ENCODE measurements at places on chromosomes 3 and 15.

GRCh38 chr3:71951361-71951760, 166.4 kb upstream of the PROK2 start:
- no peak for DNase-seq

DNA sequence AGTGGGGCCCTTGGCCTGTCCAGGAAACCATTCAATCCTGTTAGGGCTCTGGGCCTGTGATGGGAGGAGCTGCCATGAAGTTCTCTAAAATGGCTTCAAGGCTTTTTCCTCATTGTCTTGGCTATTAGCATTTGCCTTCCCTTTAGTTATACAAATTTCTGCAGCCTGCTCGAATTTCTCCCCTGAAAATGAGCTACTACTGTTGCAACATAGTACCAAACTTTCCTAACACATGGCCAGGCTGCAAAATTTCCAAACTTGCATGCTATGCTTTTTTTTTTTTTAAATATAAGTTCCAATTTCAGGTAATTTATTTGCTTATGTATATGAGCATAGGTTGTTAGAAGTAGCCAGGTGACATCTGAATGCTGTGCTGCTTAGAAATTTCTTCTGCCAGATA, 560.8 kb upstream of the TBL1XR1 start:
- DNase-seq, result no peak

DNA sequence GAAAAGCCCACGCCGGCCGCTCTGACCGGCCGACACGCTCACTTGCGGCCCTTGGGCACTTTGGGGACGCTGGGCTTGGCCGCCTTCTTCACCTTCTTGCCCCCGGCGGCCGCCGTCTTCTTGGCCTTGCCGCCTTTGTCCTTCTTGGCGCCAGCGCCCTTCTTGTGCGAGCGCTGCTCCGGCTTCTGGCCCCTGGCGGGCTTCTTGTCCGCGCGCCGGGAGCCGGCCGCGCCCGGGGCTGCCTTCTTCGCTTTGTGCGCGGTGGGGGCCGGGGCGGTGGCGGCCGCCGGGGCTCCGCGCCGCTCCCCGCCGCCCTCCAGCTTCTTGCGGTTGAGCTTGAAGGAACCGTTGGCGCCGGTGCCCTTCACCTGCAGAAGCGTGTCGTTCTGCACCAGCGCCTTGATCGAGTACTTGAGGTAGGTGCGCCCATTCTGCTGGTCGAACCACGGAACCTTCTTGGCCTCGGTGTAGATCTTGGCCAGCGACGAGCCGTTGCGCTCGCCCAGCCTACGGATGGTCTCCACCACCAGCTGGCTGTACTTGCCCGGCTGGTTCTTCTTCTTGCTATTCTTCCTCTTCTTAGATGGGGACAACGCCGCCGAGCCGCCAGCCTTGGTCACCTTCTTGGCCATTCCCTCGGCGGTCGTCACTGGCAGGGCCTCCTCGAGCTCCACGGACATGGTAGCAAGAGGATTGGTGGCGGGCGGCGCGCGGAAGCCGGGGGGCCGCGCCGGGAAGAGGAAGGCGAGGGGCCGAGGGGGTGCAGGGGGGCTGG, 36.7 kb downstream of the HMCES start:
- DNase-seq, result no peak

DNA sequence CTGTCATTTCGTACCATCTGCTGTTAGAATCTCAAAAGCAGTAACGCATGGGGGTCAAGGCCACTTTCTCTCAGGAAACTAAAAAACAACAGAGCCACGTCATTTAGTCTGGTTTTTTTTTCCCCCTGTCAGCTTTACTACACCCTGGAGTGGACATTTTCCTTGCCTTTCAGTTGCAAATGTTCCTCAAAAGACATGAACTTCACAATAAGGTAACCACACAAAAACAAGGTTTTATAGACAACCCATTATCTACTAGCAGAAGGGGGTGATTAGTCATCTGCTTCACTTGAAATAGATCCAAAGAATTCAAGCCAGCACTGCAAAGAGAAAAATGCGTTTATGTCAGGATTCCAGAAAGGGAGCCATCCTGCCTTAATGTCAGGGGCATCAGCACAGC, 171.8 kb upstream of the CDIN1 start:
- no peak for DNase-seq

DNA sequence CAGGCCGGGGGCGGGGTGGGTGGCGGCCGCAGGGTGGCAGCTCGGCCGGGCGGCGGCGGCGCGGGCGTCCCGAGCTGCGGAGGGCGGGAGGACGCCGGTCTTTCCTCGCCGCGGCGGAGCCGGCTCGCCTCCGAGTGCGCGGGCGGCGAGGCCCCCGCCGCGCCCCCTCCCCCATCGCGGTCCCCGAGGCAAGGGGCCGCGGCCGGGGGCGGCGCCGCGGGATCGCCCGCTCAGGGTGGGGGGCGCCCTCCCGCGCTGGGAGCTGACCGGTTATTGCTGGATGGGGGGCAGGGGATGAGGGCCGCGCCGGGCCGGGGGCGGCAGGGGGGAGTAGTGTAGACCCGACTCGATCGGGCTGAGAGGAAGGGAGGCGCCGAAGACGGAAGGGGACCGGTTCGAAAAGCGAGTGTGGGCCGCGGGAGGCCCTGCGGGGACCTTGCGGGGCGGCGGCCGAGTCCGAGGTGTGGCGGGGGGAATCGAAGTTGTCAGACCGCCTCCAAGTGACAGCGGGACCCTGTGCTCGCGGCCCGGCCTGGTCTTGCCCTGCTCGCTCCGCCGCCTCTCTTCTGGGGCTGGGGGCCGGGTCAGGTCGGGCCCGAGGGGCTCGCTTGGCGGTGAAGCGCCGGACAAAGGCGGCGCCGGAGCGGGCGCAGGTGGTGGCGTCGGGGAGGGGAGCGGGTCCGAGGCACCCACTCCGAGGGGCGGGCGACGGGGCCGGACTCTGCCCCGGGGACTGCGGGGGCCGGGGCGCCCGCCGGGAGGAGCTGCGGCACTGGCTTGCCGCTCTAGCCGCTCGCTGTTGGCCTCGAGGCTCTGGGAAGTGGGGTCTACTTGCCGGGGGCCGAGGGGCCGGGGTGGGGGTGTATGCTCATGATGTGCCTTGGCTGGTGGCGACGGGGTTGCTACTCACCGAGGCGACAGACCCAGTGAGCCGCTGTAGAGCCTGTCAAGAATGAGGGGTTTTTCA, 1.1 kb downstream of the BAHD1 start:
- no peak for DNase-seq

GRCh38 chr15:43775411-43775965, 1.3 kb downstream of the ELL3 start:
- DNase-seq, result peak; percentile 26

DNA sequence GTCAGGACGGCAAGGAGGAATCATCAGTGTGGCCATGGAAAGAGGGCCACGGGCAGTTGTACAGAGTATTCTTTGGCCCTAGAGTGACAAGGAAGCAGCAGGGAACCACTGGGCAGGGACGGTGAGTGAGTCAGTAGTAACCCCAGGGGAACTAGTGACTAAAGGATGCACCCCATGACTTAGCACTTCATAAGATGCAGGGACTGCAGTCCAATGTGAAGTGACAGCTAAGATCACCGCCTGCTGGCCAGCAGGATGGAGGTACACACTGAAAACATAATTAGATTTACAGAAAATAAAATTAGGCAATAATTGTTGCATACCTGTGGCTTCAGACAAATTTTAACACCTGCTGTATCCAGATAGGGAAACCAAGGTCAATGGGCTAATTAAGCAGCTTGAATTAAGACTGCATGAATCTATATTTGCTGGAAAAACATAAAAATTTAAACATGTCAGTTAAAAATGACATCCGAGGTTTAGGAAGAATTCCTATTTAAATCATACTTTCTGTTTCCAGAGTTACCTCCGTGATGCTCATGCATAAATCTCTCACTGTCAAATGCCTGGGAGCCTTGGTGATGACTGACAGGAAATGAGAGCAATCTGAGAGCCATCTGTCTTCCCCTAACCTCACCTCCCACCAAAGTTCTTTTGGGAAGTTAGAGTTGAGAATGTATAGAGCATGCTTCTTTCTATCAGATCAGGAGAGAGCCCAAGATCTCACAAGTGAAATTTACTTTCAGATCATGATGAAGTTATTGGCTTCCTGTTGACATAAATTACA, 56.5 kb downstream of the DCLK3 start:
- DNase-seq, result no peak

DNA sequence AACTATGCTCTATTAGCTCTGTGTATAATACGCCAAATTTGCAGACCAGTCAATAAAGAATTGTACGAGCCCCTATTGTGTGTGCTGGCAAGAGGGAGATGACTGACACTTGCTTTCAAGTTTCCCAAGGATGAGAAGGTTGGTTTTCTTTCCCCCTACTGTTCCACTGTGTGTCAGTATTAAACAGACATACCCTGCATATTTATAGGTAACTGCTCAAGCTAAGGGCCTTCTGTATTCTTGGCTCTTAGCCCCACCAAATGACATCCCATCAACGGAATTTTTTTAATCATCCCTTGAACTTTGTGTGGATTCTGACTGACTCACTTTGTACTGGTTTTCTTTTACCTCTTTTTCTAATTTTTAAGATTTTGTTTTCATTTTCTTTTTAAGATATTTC, 60.6 kb upstream of the GYG1 start:
- peak; percentile 85 for DNase-seq

GRCh38 chr3:52670621-52671521, 14.8 kb downstream of the PBRM1 start:
- peak; percentile 99 for DNase-seq

- DNase-seq, result no peak
Measured at GRCh38 chr3:129058441-129059200, 2.0 kb upstream of the GP9 start.

DNA sequence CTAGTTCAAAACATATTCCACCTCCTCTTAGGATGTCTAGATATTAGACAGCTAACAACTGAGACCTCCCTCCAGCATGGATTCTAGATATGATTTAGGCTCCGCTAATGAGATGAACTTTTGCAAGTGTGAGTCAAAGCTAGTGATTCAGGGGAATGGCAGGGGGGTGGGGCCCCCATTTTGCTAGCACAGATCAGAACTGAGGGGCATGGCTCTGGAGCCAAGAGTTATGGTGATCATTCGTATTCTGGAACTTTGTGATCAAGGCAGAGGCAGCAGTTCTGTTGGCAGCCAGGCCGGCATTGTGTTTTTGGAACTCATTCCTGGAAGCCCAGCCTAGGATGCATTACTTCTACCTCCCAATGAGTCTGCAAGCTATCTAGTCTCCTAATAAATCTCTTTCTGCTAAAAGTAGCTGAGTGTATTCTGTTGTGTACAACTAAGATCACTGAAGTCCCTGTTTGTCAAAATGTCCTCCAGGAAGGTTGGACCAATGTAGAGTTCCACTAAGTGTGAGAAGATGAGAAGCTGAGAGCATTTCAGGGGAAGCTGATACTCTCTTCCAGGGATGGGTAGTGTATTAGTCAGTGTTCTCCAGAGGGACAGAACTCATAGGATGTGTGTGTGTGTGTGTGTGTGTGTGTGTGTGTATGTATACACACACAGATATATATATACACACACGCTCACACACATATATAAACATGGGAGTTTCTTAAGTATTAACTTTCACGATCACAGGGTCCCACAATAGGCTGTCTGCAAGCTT, 312.7 kb downstream of the TLE3 start:
- no peak for DNase-seq

- DNase-seq, result no peak
Measured at GRCh38 chr3:102608875-102609274, 174.1 kb downstream of the ZPLD1 start.

DNA sequence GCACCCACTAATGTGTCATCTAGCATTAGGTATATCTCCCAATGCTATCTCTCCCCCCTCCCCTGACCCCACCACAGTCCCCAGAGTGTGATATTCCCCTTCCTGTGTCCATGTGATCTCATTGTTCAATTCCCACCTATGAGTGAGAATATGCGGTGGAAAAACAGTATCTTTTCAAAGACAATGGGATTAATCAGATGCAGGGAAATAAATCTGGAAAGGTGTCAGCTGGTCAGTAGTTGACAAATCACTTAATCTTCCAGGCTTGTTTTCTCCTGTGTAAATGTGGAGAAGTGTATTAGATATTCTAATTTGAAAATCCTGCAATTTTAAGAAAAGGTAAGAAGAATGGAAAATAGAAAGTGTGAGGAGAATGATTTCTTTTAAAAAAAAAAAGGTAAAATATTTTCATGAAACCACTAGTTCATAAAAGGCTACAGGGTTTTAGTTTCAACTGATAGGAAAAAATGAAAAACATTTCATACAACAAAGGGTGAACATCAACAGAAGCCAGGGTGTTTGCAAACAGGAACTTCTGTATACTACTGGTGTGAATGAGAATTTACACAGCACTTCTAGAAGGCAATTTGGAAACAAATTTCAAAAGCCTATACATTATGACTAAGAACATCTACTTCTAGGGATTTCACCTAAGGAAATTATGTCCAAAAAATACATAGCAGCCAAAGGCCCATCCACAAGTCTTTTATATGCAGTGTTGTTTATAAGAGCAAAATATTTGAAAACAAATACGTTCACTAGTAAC, 113.5 kb downstream of the CBLB start:
- DNase-seq, result no peak

DNA sequence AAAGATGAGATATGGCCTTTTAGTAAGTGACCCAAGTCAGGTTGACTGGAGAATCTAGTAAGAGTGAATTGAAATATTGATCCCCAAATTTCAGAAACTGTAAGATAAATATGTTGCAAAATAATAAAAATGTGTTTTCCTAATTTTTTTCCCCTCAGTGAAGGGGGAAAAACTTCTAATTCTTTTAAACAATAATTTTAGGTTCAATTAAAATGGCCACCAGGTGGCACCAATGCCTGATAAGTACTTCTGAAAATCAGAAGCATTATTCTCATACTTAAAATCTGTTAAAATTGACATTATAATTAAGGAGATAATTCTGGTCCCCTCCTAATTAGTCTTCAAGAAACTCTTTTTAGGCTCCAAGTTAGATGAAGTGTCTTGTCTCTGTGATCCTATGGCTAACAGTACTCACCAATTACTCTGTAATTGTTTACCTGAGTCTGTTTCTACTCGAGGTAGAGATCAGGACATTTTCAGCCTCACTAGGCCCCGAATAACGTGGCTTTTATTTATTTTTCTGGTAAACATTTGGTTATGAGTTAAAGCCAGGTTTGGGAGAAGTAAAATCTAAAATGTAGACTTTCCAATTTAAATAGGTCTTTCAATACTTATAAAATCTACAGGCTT, 52.6 kb downstream of the NMD3 start:
- no peak for DNase-seq

Measured in HS-27A (cell line).